ENCODE measurements at places on chromosomes 11 and 22.

DNA sequence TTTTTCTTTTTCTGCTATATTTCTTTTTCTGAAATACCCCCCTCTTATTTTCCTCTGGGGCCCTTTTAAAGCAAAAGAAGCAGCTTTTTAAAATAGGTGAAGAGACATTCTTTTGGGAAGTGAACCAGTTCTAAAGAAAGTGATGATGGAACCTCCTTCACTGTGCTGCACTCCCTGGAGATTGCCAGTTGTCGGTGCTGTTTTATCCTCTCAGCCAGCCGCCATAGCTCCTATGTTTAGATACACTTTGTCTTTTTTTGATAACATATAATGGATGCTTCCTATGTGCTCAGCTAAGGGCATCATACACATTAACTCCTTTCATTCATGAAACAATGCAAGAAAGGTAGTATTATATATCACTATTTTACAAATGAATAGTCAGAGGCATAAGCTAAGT lies 14.0 kb downstream of the CFAP300 start:
- no peak for DNase-seq

GRCh38 chr11:106193956-106194355 lies 116.5 kb downstream of the AASDHPPT start:
- DNase-seq: no peak

GRCh38 chr11:130858215-130858614 lies 58.1 kb downstream of the SNX19 start:
- DNase-seq: no peak

DNA sequence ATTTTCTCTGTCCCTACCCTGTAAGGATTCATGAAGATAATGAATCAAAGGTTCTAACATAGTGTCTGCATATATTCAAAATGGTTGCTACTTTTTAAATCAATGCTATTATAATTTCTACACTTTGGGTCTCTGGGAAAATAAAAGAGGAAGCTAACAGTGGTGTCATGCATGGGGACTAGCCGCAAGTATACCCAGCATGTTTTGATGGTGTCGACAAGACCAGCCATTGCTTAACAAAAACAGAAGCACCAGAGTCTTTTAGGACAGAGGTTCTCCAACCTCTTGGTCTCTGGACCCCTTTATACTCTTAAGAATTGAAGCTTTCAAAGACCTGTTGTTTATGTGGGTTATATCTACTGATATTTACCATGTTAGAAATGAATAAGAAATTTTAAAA lies 37.8 kb downstream of the RNF141 start:
- no peak for DNase-seq

GRCh38 chr11:30505603-30506002 lies 80.5 kb downstream of the MPPED2 start:
- DNase-seq: no peak

DNA sequence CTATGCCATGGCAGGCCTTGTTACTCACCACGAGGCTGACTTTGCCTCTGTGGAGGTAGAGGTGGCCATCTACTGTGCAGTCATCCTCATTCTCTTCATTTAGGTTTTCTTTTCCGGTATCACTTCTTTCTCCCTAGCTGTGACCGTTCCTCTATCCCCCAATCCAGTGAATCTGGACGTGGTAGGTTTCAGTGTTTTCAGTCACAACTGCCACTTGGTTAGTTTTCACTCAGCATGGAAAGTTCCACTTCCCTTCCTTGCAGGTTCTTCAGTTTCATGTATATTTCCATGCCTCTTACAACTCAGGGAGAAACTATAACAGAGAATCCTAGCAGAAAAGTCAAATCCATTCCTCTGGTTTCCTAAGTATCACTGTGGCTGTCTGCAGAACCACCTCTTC lies 1.9 kb downstream of the HPS4 start:
- no peak for DNase-seq

GRCh38 chr11:67351275-67352005 lies 1.9 kb downstream of the POLD4 start:
- no peak for DNase-seq

DNA sequence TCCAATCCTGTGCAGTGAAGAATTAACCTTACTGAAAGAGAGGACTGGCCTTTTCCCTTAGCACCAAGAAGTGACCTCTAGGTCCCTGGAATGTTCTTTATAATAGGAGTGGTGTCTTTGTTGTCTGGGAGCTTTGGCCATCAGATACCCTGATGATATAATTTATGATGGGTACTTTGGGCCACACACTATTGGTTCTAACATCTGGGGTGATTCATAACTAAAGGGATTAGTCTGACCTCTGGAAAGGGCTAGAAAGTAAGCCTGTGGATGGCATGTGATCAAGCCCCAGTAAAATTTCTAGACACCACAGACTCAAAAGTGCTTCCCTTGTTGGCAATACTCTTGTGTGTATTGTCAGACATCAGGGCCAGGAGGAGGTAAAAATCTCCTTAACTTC lies 891.2 kb downstream of the KCNA4 start:
- DNase-seq: no peak

GRCh38 chr11:44165432-44165831 lies 70.0 kb downstream of the EXT2 start:
- DNase-seq: no peak

- no peak for DNase-seq
Measured at GRCh38 chr22:43050995-43051394, 36.0 kb upstream of the PACSIN2 start.

DNA sequence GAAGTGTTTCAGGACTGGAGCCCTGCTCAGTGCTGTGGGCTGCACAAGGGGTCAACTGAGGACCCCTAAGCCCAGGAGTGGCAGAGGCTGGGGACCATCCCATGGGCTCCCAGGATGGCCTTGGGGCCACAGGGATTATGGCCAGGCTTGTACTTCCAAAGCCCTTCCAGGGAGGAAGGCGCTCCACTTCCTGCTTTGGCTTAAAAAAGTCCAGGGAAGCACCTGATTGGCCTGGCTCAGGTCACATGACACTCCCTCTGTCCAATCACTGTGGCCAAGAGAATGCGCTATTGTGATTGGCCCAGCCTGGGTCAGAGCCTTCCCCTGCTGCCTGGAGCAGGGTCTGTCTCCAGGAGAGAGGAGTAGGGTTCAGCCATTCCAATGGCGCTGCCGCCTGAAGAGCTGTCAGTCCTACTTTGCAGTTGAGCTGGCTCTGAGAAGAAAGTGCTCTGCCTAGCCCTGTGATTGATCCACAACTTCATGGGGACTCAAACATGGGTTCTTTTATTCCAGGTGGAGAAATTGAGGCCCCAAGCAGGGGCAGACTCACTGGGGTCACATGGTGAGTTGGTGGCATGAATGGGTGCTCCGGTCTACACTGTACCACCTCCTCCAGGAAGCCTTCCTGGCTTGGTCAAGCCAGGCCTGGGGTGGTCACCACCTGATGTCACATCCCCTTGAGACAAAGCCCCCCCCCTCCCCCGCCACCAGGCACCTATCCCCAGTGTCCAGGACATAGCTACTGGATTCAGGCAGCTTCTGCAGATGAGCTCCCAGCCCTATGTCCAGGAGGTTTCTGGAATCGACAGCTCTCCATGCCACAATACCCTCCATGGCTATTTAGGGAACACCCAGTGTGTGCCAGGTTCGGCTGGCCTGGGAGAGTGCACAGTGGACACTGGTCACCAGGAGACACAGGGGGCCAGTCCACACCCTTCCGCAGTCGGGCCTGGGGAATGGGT lies 48.2 kb downstream of the RTN4R start:
- no peak for DNase-seq

DNA sequence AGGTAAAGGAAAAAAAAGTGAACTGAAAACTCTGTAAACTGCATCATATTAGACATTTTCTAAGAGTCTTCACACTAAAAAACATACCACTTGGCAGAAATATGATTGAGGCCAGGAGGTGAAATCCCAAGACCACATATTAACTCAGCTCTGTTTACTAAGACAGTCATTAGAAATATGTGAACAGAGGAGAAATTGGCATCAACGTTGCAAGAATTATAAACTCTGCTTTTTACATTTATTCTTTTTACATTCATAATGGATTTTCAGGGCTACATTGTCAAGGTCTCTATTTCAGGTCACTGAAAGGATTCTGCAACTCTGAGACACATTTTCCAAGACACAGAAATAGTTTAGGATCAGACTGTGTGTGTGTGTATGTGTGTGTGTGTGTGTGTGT lies 1364.0 kb downstream of the LRRC4C start:
- DNase-seq: no peak

GRCh38 chr22:50548040-50548920 lies 2.6 kb downstream of the KLHDC7B start:
- DNase-seq: no peak

GRCh38 chr11:124172599-124172998 lies 10.5 kb upstream of the OR10D3 start:
- no peak for DNase-seq

- DNase-seq: no peak
Measured at GRCh38 chr11:93089474-93090102, 108.2 kb downstream of the SLC36A4 start.

DNA sequence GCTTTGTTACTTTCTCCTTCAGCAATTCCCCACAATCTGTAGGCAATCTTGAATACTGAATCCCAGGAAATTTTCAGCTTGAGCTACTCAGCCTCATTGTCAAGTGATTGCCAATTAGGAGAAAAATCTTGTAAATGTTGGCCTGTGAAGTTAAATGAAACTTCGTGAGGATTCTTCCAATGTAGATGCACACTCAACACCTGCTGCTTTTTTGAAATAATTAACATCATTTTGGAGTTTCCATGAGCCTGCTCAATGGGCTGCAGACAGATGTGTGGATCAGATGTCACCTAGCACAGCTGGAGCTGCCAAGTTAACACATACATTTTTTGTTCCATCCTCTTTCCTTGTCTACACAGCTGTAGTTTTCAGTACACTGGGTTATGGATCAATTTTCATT lies 645.6 kb upstream of the LUZP2 start:
- no peak for DNase-seq

DNA sequence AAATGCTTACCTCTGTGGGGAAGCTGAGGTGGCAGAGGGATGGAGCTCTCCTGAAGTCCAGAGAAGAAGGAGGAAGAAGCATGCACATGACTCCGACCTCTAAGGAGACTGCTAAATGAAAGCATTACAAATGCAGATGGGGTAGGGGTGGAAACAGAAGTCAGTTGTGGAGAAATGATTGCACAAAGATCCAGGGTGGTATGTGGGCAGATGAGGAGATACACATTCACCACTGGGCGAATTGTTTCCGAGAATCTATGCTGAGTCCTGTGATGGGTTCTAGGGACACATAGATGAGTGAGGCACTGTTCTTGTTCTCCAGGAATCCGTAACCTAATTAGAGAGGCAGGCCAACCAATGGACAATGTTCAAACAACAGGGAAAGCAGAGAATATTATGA lies 188.9 kb upstream of the ZBED5 start:
- no peak for DNase-seq

- no peak for DNase-seq
Measured at GRCh38 chr11:119808407-119809185, 79.6 kb upstream of the NECTIN1 start.

- DNase-seq: no peak
Measured at GRCh38 chr22:31488346-31488883, 1.2 kb downstream of the EIF4ENIF1 start.

DNA sequence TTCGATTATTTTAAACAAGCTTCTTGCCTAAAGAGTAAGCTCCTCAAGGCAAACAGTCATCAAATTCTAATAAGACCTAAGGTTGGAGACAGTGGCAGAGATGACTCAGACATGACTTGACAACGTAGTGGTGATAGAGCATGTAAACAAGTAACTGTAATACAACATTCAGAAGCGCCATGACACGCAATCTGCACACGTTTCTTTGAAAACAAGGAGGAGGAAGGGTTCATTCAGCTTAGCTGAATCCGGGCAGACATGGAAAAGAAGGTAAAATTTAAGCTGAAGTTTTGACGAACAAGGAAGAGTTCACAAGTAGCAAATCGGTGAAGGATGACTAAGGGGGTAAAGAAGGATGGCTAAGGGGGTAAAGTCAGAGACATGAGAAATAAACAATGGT lies 152.4 kb upstream of the ZC3H12C start:
- no peak for DNase-seq

DNA sequence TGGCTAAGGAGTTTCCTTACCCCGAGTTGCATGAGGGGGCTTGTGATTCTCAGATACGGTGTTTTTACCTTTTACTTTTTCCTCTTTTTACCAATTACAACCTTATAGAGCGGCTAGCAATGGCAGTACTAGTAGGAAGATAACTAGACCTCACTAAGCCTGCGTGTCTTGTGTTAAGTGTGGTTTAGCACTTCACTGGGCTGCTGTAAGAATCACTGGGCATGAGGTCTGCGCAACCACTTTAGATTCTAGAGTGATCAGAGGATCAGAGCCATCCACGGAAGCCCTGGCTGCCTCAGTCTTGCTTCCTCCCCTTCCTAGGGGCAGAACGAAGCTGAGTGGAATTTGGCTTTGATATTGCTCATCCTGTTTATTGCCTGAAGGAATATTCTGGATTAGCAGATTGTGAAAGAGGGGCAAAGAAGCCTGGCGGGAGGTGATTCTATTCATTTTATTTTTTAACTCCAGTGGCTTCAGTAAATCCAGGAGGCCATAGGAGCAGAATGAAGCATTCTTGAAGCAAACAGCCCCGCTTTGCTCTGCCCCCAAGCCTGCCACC lies 88.5 kb downstream of the GRAMD1B start:
- no peak for DNase-seq

DNA sequence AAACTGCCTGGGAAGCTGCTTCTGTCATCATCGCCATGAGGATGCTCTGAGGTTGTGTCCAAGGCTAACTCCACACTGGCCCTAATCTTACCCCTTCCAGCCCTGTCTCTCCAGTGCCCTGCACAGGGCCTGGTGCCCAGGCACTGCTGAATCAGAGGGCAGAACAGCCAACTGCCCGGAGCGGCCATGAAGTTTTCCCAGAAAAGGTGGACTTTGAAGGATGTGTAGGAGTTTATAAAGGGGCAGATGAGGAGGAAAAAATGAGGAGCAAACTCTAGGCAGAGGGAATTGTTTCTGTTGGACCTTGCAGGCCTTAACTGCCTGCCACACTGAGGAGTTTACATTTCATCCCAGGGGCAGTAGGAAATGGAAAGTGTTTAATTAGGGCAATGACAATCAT lies 39.4 kb upstream of the TCF20 start:
- DNase-seq: no peak

DNA sequence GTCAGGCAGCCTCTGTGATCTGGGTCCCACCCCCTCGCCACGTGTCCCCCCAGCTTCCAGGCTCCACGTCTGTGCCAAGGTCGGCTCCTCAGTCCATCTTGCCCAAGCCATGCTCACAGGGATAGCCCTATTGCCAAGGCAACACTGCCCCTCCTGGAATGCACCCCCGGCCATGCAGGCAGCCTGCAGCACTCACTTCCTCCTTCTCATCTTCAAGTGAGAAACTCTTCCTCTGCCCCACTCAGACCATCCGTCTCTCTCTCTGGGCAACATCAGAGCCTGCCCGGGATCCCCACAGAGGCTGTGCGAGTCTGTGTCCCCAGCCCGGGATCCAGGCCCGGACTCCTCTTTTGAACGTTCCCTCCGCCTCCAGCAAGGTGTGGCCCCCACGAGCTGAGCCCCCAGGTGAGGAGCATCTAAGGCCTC lies 852.3 kb downstream of the BRD1 start:
- no peak for DNase-seq

GRCh38 chr22:46122511-46122971 lies 27.8 kb upstream of the PPARA start:
- DNase-seq: peak; percentile 44

- no peak for DNase-seq
Measured at GRCh38 chr11:76047766-76048165, 158.5 kb downstream of the WNT11 start.

GRCh38 chr11:47714554-47715081 lies 551 bp downstream of the AGBL2 start:
- no peak for DNase-seq

GRCh38 chr11:34363363-34364084 lies 5.7 kb upstream of the ABTB2 start:
- no peak for DNase-seq

GRCh38 chr22:30822216-30823014 lies 127.7 kb downstream of the OSBP2 start:
- no peak for DNase-seq
